Ecto neural progenitor cell (in vitro differentiated cells): ENCODE measurements at places on chromosomes 16 and 17.

DNA sequence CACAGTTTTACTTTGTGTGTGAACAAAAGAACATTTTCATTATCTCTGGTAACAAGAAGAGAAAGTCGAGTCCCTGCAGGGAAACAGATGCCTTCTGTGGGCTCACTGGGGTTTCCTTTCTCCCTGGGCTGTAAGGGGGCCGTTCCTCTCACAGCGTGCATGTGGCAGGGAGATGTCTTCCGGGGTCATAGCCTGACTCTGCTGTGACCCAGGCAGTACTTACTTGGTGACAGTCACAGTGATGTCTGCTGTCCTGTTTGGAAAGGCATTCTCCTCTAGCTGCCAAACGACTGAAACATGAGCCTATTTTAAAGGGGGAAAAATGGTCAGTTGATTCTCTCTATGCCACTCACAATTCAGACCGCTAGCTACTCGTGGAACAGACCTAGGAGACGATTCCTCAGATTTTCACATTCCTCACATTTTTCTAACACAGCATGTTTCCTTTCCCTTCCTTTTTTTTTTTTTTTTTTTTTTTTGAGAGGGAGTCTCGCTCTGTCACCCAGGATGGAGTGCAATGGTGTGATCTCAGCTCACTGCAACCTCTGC lies 7.3 kb downstream of the HASPIN start:
- DNase-seq, result no peak

DNA sequence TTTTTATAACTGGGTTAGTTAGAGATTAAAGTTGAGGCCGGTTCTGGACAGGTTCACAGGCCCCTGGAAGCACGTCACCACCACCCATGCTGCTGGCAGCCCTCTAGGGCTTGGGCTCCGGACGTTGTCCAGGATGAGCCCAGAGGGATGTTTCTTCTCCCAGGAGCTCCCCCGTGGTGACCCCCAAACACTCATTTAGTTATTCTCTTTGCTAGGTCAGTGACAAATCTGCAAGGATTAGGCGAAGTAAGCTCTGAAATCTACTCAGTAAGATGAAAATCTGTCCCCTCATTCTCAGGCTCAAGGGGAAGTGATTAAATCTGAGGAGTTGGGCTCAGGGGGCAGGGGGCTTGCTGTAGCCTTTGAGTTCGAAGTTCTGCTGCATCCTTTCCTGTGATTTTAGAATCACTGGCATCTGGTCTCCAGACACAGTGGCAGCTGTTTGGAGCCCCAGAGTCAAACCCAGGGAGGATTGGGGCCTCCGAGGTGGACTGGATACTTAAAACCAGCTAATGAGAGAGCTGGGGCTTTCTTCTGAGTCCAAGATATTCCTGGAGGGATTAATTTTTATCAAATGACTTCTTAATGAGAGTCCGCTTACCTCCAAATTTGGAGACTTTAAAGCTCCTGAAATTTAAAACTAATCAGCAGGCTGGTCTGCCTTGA lies 49.2 kb upstream of the HS3ST2 start:
- DNase-seq, result no peak

- DNase-seq, result no peak
These were observed 15.0 kb downstream of the CENPX start for GRCh38 chr17:82007495-82008257.

GRCh38 chr17:10041287-10041612 lies 136.2 kb upstream of the RCVRN start:
- no peak for DNase-seq

- no peak for DNase-seq
These were observed 25.4 kb downstream of the CCR7 start for GRCh38 chr17:40539711-40540411.

GRCh38 chr17:16915752-16916556 lies 56.0 kb downstream of the TNFRSF13B start:
- peak; percentile 76 for DNase-seq

DNA sequence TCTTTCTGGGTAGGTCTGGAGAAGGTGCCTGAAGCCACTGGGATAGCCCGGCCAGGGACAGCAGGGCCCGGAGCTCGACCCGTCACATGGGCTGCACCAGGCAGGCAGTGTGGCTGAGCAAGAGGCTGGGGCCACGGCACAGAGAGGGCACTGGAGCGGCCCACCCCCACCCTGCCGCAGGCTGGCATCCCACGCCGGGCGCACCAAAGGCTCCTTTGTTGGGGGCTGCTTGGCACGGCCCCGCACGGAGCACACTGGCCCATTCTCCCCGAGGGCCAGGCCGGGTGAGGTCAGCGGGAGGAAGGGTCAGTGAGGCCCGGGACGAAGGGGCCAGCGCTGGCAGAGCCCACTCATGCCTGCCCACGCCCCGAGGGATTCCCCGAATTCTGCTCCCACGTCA lies 36.5 kb upstream of the PVALEF start:
- DNase-seq, result no peak

DNA sequence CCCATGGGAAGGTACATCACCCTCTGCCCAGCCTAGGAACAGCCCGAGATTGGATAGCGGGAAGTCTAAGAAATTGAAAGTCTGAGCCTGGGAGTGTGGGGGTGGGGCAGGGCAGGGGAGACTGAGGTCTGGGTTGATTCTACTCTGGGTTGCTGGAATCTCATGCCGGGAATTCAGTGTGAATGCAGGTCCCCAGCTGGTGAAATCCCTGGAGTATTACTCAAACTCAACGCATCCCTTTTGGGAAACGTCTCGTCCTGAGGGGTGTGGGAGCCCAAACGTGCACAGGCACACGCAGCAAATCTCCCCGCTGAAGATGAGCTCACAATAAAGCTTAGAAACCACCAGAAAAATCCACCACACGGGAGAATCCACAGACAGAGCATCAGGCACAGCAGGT lies 55.4 kb downstream of the SOCS1 start:
- no peak for DNase-seq

GRCh38 chr16:25114121-25114520 lies 2.6 kb downstream of the LCMT1 start:
- no peak for DNase-seq

DNA sequence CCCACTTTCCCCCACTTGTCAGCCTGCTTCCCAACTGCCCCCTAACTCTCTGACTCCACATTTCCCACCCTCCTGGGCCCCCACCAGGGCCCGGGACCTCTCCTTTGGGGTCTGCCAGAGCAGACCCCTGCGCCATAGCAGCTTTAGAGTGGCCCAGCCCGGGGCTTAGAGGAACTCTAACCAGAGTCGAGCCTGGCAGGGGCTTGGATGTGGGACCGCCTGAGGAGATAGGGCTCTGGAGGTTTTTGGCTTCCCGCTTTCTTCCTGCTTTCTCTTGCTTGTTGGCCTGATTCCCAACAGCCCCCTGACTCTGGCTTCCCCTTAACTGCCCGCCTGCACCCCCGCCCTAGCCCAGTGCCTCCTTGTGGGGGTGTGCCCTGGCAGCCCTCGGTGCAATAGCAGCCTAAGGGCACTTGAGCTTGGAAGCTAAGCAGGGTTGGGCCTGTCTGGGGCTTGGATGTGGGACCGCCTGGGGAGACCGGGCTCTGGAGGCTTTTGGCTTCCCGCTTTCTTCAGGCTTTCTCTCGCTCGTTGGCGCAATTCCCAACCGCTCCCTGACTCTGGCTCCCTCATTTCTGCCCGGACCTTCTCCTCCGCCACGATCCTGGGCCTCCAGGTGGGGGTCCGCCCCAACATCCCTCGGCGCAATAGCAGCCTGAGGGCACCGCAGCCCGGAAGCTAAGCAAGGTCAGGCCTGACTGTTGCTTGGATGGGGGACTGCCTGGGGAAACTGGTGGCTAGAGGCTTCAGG lies 2292.0 kb downstream of the TP53TG3F start:
- no peak for DNase-seq

- DNase-seq, result no peak
These were observed 104.7 kb downstream of the UTP18 start for GRCh38 chr17:51365090-51365489.

DNA sequence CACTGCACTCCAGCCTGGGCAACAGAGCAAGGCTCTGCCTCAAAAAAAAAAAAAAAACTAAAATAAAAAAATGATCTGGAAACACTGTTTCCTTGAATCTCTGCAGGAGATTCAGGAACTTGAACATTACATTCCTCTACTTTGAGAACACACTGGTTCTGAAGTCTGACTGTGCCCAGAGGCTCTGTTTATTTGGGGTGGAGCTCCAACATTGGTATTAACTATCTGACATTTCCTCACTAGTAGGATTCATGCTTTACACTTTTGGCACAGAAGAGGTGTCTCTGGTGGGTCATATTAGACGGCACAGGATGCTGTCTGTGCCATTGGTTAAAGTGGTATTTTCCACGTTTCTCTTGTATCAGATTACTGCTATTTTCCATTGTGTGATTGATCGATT lies 10.4 kb downstream of the SULT1A2 start:
- DNase-seq, result no peak

- DNase-seq, result no peak
These were observed 37.0 kb upstream of the CCDC182 start for GRCh38 chr17:57782062-57782490.

GRCh38 chr17:78714534-78714933 lies 67.5 kb downstream of the CYTH1 start:
- DNase-seq, result no peak

- no peak for DNase-seq
These were observed 27.1 kb downstream of the HOXB1 start for GRCh38 chr17:48503747-48504146.

DNA sequence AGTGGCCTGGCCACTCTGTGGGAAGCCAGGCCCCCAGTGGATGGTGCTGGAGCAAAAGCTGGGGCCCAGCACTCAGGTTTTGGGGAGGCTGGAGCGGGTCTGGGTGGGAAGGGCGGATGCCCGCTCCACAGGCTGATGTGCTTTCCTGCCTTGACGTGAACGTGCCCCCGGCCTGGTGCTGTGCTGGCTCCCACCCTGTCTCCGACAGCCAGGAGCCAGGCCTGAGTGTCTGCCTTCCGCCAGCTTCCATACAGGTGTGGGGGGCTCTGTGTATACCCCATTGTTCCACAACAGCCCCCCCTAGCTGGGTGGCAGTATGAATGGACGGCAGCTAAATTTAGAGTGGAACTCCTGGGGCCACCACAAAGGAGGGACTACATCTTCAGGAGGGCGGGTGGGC lies 20.0 kb downstream of the HIC1 start:
- DNase-seq, result no peak

GRCh38 chr17:81011951-81012350 lies 20.3 kb downstream of the CHMP6 start:
- no peak for DNase-seq

GRCh38 chr17:59001158-59001814 lies 105.4 kb downstream of the TRIM37 start:
- no peak for DNase-seq

- no peak for DNase-seq
These were observed 73.1 kb upstream of the CES5A start for GRCh38 chr16:55948230-55948629.

DNA sequence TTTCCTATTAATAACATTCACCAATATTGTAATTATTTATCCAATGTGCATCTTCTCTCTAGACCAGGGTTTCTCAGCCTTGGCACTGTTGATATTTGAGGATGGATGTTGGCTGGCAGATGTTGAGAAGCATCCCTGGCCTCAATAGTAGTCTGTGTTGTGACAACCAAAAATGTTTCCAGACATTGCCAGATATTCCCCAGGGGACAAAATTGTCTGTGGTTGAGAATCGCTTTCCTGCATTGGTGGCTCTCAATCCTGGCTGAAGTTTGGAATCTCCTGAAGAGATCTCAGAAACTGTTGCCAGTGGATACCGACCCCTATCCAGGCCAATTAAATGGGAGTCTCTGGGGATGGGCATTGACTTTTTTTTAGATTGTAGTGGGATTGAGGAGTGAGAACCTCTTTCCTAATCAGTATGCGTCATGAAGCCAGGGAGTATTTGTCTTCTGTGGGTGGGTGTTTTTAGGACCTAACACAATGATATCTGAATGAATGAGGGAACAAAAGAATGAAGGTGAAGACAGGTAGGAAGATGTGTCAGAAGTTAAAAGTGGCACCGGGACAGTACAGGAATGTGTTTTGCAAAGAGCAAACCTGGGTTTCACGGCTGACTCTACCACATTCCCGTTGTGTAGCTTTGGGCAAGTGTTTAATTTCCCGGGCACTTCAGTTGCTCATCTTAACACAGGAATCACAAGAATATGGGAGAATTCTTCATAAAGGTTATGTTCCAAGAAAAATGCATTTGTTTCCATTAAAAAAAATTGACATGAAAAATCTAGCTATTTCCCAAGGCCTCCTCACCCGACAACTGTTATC lies 24.3 kb downstream of the HSD17B2 start:
- DNase-seq, result no peak

DNA sequence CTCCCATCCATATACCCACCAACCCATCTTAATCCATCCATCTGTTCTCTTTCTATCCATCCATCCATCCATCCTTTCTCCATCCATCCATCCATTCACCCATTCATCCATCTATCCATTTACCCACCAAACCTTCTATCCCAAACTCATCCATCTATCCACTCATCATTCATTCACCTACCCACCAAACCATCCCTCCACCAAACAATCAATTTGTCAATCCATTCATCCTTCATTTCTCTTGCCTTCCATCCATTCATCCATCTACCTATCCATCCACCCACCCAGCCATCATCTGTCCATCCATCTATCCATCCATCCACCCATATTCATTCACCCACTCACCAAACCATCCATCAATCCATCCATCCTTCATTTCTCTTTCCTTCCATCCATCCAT lies 44.6 kb upstream of the CIBAR2 start:
- no peak for DNase-seq

DNA sequence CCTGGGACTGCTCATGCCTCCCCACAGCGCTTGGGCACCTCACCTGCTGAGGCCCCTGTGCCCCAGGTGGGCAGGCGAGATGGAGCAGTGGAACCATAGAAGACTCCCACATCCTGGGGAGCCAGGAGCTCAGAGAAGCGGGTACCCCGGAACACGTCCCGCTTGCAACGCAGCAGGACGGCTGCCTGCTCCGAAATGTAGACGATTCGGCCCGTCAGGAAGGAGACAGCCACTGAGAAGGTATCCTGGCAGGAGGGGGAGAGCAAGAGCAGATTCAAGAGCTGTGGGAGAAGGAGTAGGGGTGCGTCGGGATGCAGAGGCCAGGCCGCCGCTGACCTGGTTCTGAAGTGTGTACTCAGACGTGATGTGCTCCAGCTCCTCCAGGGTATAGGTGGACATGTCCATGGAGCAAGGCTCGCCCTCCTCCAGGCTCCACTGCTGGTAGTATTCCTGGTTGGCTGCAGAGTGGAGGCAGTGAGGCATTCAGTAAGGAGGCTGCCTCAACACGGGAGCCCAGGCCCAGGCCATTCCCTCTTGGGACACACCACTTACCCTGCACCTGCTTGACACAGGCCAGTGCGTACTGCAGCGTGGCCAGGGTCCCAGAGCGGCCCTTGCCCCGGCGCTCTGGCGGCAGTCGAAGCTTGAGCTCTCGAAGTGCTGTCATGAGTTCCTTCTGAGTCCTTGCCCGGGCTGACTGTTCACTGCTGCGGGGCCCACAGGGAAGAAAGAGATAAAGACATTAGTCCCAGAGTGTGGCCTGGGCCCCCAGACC lies 2.6 kb downstream of the PER1 start:
- peak; percentile 44 for DNase-seq
